ENCODE measurements at places on chromosomes 3 and 15. TPM values are rescaled to one million over a fixed set of nuclear protein-coding genes. Genes with fewer than 3 reads are reported as not detected.

DNA sequence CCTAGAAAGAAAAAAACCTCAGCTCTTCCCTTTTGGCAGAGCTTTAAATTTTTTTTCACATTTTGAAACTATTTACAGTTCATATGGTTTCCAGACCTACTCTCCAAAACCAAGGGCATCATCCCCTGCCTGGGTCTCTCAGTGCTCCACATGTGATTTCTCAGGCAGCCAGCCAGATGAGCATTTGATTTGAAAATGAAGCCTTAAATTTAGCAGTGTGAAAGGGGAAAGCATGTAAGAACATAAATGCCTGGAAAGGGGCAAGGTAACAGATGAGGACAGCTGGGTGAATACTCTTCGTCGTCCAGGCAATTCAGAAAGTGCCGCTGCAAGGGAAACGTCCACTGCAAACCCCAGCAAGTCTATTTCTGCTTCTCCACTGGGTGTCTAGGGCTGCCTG, 94.8 kb downstream of the ATP8B4 start:
- no peak for DNase-seq

DNA sequence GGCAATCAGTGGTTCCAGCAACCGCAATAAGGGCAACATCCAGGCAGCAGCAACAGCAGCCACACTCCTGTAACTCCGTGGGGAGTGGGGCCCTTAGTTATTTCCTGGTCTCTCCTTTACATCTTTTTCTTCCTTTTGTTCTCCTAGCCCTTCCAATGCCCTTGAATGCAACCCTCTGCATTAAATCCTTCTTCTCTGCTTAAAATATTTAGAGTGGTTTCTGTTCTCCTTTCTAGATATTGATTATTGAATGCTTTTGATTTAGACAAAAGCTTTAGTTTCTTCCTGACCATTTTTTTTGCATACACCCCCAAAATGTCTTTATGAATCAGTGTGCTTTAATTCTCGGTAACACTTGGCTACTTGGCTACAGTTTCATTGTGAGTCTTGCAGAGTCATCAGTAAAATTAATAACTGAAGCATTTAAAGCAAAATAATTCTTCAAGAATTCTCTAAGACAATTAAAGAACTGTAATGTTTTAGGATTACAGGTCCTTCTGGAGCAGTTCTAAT, 586.1 kb downstream of the MECOM start:
- no peak for DNase-seq

The THPO gene
- total RNA-seq, result not detected

DNA sequence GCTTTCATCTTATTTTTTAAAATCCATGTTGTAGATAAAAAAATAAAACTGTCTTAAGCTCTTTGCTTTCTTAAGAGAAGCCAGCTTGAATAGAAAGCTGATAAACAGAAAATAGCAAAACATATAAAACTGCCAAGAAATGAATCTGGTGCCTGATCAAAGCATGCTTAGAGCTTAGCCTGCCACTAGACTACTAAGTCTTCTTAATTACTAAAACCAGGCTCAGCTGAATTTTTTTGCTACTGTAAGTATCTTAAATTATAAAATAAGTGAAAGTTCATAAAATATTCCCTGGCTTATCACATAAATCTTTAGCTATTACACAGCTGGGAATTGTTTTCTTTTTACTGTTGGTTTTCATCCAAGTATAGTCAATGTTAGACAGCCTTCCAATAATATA, 803.9 kb downstream of the DIPK2A start:
- no peak for DNase-seq

The LRRC31 gene
- total RNA-seq, result not detected
